Stimulated activated naive CD4-positive, alpha-beta T cell treated with Interleukin-2 at 50 U/mL for 16 hours (primary cell): ENCODE measurements at places on chromosomes 11 and 22.
A peak's percentile ranks its signal among the peaks of the same experiment; 100 is the strongest.

GRCh38 chr11:86688398-86689179 lies 16.2 kb upstream of the ME3 start:
- no peak for DNase-seq

DNA sequence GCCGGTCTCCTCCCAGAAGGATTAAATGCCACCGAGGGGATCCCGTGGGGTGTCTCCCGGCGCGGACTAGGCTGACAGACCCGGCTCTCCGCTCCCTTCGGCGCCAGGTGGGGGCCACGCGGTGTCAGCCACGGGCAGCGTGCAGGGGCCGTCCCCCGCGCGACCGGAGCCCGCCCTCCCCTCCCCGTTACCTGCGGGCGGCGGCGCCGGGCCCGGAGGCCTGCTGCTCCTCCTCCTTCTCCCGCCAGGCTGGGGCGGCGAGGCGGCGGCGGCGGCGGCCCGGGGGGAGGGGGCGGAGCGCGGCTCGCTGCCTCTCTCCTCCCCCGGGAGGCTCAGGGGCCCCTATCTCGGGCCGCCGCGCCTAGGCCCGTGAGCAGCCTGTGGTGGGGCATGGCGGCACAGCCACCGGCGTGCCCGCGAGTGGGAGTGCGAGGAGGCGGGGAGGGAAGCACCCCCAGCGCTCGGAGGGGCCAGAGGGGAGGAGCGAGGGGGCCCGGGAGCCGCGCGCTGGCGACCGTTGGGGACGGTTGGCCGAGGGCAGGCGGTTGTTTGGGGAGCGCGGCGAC lies 450 bp downstream of the ZBTB44 start:
- peak; percentile 76 for DNase-seq

DNA sequence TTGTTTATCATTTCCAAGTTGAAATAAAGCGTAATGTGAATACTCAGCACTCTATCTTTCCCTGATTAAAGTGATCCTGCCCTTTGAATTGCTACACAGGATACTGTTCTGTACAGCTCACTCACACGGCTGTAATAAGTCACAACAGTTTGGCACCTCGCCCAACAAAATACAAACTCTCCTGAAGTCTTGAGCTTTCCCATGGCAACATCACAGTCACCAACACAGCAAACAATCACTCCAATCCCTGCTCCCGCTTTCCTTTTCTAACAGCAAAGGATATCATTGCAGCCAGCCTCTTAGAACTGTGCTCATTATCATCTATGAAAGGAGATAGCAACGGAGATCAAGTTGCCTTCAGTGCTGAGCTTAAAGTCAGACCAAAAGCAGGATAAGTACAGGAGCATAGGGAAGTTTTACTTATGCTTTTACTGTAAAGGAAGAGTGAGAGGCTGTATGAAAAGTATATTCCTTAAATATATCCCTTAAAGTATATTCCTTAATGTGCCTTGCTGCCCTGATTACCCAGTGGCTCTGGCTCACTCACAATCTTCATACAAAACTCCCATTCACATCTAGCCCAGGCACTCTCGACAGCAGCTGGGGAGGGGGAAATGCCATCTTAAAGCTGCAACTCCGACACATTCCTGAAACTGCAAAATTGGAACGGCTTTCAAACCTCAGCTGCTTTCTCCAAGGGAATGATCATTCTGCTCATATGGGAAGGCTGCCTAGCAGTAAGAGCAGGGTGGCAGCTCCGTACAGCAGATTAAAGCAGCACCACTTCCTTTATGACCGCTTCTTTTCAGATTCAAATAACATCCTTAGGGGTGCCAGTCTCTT lies 35.8 kb downstream of the MAML2 start:
- no peak for DNase-seq

GRCh38 chr11:116890193-116890592 lies 52.8 kb upstream of the APOA1 start:
- DNase-seq = no peak
